Bronchial smooth muscle cell (primary cell): ENCODE measurements at places on chromosomes 11 and 22. TPM values are rescaled to one million over a fixed set of nuclear protein-coding genes. Genes with fewer than 3 reads are reported as not detected.

The BTBD18 gene
- not detected in 2 replicates for total RNA-seq

The POU2AF2 gene
- not detected in 2 replicates for total RNA-seq

The RASD2 gene
- total RNA-seq, result 0.95 TPM in 1 of 2 replicates, not detected in the other

The GSTT2 gene
- 0.34 TPM in 1 of 2 replicates, not detected in the other for total RNA-seq

The GRIK4 gene
- total RNA-seq, result 0.16 and 1.0 TPM in 2 replicates

The OR6T1 gene
- total RNA-seq, result not detected in 2 replicates

The IL18BP gene
- total RNA-seq, result 1.3 and 2.0 TPM in 2 replicates

The SLC15A3 gene
- 11.0 and 22.6 TPM in 2 replicates for total RNA-seq

The NXPE2 gene
- 0.09 TPM in 1 of 2 replicates, not detected in the other for total RNA-seq

The SLC22A9 gene
- not detected in 2 replicates for total RNA-seq

The OR8G5 gene
- total RNA-seq, result not detected in 2 replicates

The MEI1 gene
- total RNA-seq, result 0.17 and 1.6 TPM in 2 replicates

The RHOD gene
- 11.6 and 16.1 TPM in 2 replicates for total RNA-seq

The CHRM1 gene
- 0.09 TPM in 1 of 2 replicates, not detected in the other for total RNA-seq

The ZNRF3 gene
- 1.8 and 2.2 TPM in 2 replicates for total RNA-seq

The ABTB2 gene
- 2.3 and 3.8 TPM in 2 replicates for total RNA-seq

The ZNF214 gene
- 8.0 and 19.6 TPM in 2 replicates for total RNA-seq

The OR52E6 gene
- total RNA-seq, result not detected in 2 replicates

The MLC1 gene
- total RNA-seq, result not detected in 2 replicates

The C11orf91 gene
- not detected in 2 replicates for total RNA-seq

The RIMBP3C gene
- total RNA-seq, result 0.09 and 0.47 TPM in 2 replicates

The SAA1 gene
- not detected in 2 replicates for total RNA-seq

The BEST1 gene
- 2.5 and 4.6 TPM in 2 replicates for total RNA-seq

The MIOX gene
- not detected in 2 replicates for total RNA-seq

The ADSL gene
- 96.9 and 109 TPM in 2 replicates for total RNA-seq

The GGT1 gene
- total RNA-seq, result 0.69 and 0.95 TPM in 2 replicates

The PAX6 gene
- 0.34 and 0.63 TPM in 2 replicates for total RNA-seq

The C22orf31 gene
- total RNA-seq, result not detected in 2 replicates

The TMEM184B gene
- 14.1 and 15.4 TPM in 2 replicates for total RNA-seq

The CENPM gene
- total RNA-seq, result 1.9 and 3.9 TPM in 2 replicates

The INPP5J gene
- total RNA-seq, result 0.16 and 0.17 TPM in 2 replicates

The INSC gene
- 0.79 TPM in 1 of 2 replicates, not detected in the other for total RNA-seq

The PKNOX2 gene
- 0.32 and 0.77 TPM in 2 replicates for total RNA-seq

The CASP5 gene
- under 0.01 TPM in 1 of 2 replicates, not detected in the other for total RNA-seq

The SLC29A2 gene
- total RNA-seq, result 0.17 and 0.47 TPM in 2 replicates

The DBX1 gene
- total RNA-seq, result not detected in 2 replicates

The DNHD1 gene
- 6.1 and 6.4 TPM in 2 replicates for total RNA-seq

The DCHS1 gene
- 13.7 and 28.4 TPM in 2 replicates for total RNA-seq

The KAT5 gene
- 39.7 and 64.7 TPM in 2 replicates for total RNA-seq
